Left ventricle myocardium inferior (tissue), 1 donor: ENCODE measurements at places on chromosomes 5 and 9. TPM values are rescaled to one million over a fixed set of nuclear protein-coding genes. Genes with fewer than 3 reads are reported as not detected.

The GCNT1 gene
- total RNA-seq = 1.3 TPM

The GALNT12 gene
- 0.55 TPM for total RNA-seq

DNA sequence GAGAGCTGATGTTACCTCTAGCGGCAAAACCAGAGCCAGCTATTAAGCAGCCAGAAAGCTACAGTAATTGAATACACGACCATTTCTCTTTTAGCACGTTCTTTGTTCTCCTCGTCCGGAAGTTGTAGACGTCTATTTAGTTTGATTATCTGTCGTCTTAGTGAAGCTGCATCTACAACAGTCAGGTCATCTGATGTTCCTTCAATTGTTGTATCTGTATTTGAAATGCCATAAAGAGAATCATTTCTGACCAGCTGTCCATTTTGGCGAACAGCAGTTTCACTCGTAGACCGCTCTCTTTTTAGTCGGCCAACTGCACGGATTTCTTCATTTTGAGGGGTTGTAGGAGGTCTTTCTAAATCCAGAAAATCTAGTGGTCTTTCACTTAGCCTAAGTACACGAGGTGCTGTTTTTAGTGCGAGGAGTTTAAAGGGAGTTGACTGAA lies 12.6 kb downstream of the PDE6A start:
- H3K27ac ChIP-seq = no peak overlapping the region
- peaks cover 10% of the 10 kb centered on the region for H3K27me3 ChIP-seq
- H3K36me3 ChIP-seq = no peaks in the 10 kb centered on the region
- peak overlapping the region; percentile 38 for H3K4me3 ChIP-seq

DNA sequence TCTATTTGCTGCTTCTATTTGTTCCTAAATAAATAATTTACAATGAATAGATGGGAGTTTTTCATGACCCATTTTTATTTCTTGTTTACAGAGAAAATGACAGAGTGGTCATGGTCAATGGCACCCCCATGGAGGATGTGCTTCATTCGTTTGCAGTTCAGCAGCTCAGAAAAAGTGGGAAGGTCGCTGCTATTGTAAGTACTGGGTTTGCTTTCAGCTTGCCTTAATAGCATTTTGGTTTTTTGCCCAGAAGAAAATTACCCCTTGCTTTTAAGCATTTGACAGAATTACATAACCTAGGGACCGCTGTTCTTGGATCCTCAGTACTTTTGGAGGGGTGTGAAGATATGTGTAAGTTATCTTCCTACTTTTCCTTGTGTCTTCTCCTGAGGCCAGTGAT lies 44.1 kb downstream of the TJP2 start:
- no peaks in the 10 kb centered on the region for H3K27me3 ChIP-seq
- H3K4me3 ChIP-seq = no peak overlapping the region
- peaks cover 50% of the 10 kb centered on the region for H3K4me1 ChIP-seq
- DNase-seq = no peak
- H3K36me3 ChIP-seq = peaks cover 60% of the 10 kb centered on the region
